ENCODE measurements at places on chromosomes 7 and 10. TPM values are rescaled to one million over a fixed set of nuclear protein-coding genes. Genes with fewer than 3 reads are reported as not detected.

DNA sequence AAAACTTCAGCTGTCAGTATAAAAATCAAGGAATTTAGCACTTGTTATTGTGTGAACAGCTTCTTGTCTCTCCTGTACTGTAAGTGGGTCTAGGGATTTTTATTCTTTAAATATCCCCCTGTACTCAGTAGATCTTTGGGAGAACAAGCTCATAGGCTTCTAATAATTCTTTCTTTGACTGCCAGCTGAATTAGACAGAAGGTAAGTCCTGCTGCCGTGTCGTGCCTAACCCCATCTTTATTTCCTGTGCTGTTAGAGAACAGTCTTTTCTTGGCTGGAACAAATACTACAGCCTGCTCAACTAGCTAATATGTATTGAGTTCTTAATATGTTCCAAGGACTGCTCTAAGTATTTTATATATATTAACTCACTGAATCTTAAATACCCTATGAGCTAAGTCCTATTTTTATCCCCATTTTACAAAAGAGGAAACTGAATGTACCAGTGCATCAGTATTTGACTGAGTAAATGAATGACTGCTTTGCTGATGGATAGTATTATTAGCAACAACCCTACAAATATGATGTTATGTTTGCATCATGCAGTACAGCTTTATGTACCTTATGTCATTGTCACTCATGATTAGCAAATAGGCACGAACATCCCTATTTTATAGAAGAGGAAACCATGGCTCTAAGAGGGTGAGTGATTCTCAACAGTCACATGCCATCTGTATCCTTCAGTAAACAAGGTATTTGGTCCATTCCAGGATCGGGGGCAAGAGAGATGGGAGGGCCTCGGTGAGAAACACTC is 5.5 kb upstream of the DUSP5 start:
- no peak for DNase-seq

TFEC gene
- not detected for polyA plus RNA-seq

- no peak for DNase-seq
Observed at GRCh38 chr7:143978585-143978984, 21.5 kb upstream of the OR6B1 start.

DNA sequence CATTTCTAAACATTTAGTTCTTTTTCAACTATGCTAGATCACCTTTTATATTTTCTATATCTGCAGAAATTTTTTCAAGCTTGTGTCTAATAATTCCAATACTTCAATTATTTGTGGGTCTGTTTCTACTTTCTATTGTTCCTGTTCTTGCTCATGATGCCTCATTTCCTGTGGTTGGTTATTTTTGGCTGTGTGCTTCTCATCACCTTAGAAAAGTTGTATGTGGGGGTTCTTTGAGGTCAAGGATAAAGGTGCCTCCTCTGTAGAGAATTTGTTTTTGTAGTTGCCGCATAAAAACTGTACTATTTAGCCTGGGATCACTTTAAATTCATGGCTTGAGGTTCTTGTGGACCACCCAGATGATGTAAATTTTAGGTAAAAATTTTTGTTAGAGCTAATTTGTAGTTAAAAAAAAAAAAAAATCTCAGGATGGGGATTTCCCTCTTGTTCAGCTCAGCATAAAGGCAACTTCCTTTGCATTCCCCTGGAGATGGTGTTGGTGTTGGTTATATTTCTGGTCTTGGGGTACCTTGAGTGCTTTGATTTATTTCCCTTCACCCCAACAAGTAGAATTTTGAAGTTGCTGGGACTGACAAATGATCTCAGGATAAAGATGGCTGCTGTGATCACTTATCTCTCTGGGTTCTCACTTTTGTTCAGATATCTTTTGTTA is 27.0 kb upstream of the JAZF1 start:
- no peak for DNase-seq

TMEM225B gene
- polyA plus RNA-seq: 1.5 TPM

DNA sequence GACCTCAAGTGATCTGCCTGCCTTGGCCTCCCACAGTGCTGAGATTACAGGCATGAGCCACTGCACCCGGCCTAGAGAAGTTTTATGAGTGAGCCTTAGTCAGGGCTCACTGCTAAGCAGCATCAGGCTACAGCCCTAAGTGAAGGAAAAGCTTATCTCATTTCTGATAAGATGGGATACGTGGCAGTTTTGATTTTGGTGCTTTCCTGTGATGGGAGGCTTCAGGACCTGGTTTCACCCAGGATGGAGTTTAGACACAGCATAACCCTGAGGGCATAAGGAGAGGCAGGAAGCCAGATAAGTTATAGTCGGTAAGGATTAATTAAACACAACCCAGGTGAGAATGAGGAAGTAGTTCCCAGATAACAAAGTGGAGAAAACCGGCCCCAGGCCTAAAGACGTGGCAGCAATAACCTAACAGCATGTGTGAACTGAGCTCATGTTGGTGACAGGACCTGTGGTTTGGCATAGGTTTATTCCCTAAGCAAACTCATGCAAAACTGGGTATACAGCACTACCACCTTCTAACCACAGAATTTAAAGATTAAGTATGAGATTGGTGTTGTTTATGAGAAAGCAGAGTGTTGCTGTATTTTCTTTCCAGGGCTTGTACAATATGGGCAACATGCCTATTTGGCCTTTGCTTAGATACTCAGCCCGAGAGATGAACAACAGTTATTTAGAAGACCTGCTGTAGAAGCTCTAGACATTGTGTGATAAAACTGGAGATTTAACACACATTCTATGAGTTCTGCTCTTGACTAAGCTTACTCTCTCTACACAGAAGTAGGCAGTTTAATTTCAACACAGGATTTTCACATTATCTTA is 119.4 kb downstream of the COL28A1 start:
- DNase-seq: no peak

PCGF5 gene
- polyA plus RNA-seq: 68.4 TPM

- DNase-seq: no peak
Observed at GRCh38 chr10:18650404-18650997, 886 bp downstream of the NSUN6 start.

SNCG gene
- polyA plus RNA-seq: not detected

- no peak for DNase-seq
Observed at GRCh38 chr7:69564454-69565417, 33.5 kb upstream of the AUTS2 start.

HOXA4 gene
- polyA plus RNA-seq: 0.20 TPM

NXPH1 gene
- not detected for polyA plus RNA-seq

ABCB4 gene
- not detected for polyA plus RNA-seq

NKX2-3 gene
- polyA plus RNA-seq: not detected

DNA sequence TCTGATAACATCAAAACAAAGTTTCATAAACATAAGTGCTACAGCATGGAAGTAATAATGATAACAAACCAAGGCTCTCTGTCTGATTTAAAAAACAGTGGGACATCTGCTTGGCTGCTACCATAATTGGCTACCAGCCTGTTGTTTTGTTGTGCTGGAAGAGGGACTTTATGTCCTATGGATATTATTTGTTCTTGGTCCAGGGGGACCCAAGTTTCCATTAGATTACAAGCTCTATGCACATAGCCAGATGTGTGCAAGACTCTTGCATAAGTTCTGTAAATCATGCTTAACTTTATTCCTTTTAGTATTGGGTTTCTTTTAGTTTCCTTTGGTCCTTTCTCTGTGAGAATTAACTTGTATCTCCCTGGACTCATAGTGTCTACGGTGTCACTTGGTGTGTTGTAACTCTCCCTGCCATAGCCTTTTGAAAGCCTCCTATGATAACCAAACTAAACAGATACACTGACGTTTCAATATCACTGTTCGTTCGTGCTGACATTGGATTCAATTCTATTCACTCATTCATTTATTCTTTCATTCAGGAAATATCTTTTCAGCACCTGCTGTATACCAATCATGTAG is 41.4 kb upstream of the CD36 start:
- DNase-seq: no peak

- no peak for DNase-seq
Observed at GRCh38 chr7:107953924-107954303, 49.0 kb downstream of the LAMB1 start.

GRCh38 chr10:71191551-71192076 is 20.8 kb upstream of the UNC5B start:
- DNase-seq: no peak

DNA sequence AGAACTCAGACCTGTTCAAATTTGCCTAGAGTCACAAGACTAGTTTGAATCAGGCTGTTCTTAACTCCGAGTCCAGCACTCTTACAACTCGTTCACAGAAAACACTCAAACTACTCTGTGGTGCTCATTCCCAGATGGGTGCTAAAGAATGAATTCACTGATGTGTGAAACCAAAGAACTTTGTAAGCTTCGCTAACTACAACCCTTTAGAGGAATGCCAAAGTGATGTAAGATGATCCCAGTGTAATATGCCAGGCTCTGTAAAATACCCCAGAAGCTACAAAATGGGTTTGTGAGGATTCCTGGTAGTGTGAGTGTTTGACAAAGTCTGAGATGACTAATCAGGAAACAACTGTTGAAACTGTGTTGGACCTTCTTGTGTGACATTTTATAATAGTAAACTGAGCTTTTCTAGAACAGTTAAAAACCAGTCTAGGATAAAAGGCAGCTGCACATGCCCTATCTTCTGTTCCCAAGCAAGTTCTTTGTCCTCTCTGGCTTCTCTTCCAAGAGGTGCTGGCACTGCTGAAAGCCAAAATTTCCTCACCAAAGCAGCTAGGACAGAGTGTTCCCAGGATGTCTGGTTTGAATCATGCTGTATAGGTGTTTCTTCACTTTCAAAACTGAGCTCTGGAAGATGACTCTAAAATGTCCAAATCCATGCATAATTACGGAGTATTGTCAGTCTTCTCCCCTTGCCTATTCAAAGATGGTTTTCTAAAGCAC is 527.6 kb downstream of the SORCS1 start:
- no peak for DNase-seq

GRCh38 chr7:151000897-151001495 is 10.2 kb downstream of the NOS3 start:
- no peak for DNase-seq

DNA sequence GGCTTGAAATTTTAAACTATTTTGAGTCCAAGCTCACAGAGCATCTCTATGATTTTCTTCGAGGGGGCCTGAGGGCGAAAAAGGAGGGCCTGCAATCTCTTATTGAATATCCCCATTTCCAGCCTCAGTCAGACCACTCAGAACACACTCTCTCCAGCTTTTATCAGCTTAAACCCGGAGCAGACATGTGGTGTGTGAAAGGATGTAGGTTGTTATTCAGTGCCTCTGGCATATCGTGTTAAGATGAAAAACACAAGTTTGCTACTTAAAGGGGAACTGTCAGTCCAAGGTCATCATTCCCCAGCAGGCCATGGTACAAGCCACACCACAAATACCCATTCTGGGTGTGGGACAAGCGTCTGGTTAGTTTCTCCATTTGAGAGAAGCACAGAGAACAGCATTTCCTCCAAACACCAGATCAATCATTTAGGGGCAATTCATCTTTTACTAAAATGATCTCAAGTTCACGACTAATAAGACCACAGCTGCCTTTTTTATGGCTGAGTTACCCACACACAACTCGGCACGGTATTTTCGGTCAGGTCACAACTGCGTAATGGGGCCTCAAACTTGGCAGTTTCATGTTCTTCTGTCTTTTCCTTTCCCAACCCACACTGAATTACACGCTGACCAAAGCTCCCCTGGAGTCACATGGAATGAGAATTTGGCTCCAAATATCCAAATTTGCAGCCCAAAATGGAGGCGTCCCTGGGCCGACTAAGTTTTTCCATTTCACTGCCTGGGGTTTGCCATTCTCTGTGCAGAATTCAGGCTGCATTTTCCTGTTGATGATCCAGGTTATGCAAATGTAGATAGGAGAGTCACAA is 188.4 kb downstream of the SEM1 start:
- no peak for DNase-seq

DNAJC12 gene
- polyA plus RNA-seq: not detected

KLHL7 gene
- 29.9 TPM for polyA plus RNA-seq

DNA sequence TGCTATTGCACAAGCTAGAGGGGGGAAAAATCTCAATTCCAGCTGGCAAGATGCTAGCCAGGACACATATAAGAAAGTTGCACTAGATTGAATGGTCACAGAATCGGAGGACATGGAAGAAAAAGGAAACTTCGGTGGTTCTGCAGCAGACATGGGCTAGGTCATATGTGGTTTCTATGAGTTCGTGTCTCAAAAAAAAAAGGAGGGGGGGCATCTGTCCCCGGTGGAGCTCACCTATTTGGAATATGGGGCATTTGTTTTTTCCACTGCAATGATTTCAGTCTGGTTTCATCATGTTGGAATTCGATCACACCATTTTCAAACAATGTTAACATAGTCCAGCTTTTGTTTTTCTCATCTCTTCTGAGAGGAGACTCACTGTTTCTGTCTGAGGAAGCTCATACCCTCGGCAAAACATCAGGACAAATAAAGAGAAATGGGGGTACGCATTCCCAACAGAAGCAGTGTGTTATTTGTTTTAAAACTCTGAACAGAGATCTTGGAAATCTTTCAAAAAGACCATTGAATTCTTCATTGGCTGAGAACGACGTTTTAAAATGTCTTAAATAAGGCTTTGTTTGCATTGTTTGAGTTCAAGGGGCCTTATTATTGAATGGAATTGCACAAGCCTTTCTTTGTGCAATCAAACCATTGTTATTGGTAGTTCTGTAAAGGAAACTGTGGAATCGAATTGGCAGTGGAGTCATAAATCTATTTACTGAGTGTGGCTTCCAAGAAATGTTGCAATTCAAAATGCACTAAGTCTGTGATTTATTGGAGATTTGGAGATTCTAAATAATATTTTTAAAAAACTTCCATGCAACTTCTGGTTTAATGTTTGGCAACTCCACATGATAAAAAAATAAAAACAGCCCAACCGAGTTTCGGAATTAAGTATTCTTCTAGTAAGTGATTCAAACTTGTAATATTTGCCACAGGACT is 173.2 kb downstream of the RTKN2 start:
- no peak for DNase-seq

All from CD8-positive, alpha-beta memory T cell (primary cell).